ENCODE measurements at places on chromosomes 13 and 19.

- DNase-seq: no peak
Measured at GRCh38 chr19:2339644-2340310, 11.3 kb downstream of the SPPL2B start.

DNA sequence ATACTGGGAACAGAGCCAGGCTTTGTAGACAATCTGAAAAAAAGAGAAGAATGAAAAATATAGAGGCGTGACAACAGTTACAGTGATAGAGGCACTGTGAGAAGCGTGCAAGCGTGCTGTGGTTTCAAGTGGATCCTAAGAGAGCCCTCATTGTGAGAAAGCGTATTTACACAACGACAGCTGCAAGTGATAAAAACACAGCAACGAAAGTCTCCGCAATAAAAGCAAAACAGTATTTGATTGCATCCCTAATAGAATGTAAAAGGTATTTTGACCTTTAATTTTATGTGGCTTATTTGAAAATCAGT lies 642.7 kb upstream of the ARGLU1 start:
- DNase-seq: no peak

GRCh38 chr19:12767666-12768065 lies 7.7 kb downstream of the HOOK2 start:
- no peak for DNase-seq

DNA sequence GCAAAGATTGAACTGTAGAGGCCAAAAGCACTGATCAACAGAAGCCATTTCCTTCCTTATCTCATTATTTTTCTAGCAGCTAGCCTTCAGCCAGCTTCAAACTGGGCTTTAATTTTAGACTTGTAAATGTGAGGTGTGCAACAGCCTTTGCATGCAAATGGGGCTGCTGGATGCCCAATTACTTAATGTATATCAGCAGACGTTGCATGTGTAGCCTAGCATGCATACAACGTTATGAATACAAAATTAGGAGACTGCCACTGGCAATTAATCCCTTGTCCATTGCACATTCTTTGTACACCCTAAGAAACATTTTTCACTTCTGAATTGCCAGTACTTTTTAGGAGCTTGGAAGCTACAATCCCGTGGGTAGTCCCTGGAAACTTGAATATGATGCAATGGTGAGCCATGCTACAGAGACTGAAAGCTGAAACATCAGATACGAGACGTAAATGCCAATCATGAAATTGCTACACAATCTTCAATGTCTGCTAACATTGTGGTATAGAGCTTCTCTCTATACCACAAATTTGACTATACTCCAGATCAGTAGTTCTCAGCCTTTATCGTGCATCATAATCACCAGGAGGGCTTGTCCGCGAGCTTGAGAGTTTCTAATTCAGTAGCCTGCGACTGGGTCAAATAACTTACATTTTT lies 20.2 kb downstream of the EPSTI1 start:
- DNase-seq: no peak

DNA sequence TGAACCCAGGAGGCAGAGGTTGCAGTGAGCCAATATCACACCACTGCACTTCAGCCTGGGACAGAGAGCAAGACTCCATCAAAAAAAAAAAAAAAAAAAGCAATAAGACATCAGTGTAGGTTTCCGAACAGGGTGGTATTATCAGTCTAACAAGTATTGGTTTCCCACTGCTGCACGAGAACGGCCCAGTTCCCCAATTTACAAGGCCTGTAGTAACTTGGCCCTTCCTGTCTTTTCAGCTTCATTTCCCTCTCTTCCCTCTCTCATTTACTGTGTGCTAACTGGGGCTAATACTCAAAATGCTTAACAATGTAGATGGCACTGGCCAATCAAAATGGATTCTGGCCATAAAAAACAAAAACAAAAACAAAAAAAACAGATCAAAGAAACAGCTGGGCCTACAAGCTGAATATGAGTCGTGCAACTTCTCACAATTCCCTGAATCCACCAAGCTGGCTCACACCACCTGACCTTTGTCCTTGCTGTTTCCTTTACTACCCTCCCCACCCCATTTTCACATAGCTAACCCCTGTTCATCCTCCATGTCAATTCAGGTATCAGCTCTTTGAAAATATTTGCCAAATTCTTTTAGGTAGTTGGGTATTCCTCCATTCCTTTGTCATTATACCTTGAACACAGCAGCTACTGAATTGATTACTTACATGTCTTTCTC lies 2.4 kb downstream of the TEX101 start:
- no peak for DNase-seq

DNA sequence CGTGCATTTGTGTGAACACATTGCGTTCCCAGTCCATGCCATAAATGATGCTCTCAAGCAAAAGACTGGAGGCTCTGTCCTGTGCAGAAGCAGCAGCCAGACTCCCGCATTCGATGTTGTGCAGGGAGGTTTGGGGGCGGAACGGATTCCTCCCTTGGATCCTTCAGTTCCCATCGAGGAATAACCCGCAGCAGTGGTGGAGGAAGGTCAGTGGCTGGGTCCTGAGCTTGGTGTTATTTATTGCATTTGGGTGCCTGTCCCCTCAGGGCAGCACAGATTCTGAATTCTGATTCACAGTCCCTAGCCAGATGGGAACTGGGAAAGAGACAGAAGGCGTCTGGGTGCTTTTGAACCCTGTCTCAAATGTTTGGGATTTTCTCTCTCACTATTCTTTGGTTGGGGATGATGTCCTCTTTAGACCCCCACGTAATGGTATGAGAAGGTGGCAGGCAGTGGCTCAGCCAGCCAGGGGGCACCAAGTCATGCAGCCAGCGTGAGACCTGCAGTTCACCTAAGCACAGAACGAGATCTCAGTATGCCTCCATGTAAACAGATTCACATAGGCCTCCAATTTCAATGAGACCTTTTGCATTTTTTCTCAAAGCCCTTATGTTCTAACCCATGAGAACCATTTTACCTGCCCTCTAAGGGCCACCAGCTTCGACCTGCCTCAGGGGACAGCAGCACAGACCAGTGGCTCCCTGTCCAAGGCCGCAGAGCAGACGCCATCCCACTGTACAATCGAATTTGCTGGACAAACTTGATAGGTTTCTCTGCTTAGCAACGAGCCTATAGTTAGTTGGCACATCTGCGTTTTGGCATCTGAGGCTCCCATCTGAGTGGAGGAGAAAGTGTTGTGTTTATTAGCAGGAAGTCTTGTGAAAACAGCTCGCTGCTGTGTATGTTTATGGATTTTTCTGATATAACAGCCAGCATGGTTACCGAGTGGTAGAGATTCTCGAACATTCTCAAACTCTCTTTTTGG lies 17.8 kb downstream of the KCTD15 start:
- DNase-seq: no peak

DNA sequence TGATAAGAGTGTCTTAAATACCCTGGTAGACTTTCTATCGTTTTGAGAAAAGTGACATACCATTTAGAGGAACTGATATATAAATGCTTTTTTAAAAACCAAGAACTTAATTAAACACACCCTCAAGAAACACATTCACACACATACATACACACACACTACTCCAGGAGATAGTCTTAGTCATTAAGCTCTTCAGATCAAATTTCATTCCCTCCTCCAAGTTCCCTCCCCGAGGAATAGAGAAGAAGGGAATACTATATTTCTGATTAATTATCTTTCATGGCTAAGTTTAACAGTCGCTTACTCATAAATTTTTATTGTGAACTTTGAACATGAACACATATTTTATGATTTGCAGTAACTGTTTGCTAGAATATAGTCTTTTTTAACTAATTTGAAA lies 1109.5 kb downstream of the SLITRK1 start:
- no peak for DNase-seq

- no peak for DNase-seq
Measured at GRCh38 chr19:30718707-30719106, 346.5 kb downstream of the ZNF536 start.

DNA sequence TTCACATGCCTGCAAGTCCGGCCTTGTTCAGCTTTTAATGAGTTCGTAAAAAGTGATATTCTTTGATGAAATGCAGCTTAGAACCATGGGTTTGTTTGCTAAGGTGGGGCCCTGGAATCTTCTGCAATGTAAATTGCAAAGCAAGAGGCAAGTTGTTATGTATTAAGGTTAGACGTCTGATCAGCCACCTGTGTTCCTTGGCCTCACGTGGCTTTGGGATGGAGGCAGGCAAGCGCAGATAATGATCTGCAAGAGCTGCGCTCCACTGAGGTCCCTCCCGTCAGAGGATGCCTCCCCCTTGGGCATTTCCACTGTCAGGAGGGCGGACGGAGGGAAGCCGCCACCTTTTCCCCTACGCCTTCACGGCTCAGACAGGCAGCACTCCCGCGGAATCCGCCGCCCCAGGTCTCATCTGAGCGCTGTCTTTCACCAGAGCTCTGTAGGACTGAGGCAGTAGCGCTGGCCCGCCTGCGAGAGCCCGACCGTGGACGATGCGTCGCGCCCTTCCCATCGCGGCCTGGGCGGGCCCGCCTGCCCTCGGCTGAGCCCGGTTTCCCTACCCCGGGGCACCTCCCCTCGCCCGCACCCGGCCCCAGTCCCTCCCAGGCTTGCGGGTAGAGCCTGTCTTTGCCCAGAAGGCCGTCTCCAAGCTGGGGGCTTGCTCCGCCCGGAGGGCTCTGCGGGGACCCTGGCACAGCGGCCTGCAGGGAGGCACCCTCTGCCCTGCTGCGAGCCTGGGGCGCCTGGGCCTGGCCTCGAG lies 110.9 kb downstream of the CRYL1 start:
- DNase-seq: no peak

DNA sequence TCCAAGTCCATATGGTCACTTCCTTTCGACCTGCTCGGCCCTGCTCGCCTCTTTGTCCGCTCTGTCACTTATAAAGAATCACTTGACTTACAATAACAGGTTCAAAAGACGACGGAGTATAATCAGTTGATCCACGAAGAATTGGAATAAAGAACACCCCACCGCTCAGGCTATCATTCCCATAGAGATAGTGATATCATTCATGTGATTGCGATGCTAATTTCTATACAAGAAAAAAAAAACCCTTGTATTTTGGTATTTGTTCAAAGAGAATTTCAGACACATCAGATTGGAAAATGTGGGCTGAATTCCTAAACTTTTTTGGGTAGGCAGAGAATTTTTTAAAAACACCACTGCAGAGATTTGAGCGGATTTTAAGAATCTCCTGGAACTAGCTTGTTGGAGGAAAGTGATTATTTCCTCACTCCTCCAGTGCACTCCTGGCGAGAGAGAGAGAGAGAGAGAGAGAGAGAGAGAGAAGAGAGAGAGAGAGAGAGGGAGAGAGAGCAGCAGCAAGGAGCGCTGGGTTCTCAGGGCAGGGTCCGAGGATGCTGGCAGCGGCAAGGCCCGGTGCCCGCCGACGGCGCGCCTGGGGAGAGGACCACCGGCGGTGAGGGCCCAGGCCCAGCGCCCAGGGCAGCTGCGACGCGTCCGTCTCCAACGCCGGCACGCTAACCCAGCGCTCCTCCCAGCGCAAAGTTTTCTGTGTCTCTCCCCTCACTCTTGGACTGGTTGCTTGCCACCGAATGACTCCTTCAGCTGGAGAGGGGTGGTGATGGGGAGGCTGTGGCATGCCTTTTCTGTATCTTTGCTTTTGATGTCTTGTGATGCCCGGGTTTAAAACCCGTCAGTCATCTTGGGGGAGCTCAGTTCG lies 149.0 kb upstream of the ZNF536 start:
- DNase-seq: no peak

DNA sequence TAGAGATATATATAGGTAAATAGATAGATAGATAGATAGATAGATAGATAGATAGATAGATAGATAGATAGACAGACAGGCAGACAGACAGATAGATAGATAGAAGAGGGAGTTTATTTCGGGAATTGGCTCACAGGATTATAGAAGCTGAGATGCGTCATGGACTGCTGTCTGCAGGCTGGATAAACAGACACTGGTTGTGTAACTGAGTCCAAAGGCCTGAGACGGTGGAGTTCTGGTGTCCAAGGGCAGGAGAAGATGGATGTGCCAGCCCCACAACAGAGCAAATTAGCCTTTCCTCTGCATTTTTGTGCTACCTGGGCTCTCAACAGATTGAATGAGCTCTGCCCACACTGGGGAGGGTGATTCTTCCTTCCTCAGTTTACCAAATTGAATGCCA lies 2.7 kb downstream of the CYP4F3 start:
- DNase-seq: no peak

DNA sequence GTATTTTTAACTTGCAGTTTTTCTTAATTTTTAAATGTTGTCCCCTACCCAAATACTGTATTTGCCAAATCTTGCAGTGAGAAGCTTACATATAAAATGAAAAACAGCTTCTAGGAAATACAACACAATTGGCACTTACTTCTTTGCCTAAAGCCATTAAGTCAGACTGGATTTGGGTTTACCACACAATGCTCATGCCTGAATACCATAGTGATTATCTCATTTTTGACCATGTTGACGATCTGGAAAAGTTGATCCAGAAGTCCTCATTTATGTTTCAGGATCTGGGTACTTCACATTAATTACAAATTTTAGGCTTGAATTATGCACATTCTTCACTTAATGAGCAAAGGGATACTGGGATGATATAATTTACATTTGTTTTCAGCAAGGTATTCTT lies 2.4 kb downstream of the RNF6 start:
- no peak for DNase-seq

DNA sequence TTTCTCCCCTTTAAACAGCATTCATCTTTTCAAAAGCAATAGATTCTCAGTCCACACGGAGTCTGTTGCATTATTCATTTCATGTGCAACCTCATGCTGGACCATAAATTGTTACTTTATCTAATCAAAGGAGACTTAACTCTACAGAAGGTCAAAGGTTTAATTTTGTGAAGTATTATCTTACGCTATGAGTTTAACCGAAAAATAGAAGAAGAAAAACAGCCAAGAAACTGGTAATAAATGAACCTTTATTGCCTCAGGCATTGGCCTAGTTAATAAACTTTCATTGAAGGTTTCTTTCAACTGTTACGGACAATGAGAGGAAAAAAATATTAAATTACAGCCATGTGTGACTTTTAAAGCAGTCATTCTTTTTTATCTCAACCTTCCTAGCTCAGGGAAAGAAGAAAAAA lies 223.6 kb downstream of the DACH1 start:
- DNase-seq: no peak

- no peak for DNase-seq
Measured at GRCh38 chr19:13051557-13052165, 51.0 kb downstream of the LYL1 start.

DNA sequence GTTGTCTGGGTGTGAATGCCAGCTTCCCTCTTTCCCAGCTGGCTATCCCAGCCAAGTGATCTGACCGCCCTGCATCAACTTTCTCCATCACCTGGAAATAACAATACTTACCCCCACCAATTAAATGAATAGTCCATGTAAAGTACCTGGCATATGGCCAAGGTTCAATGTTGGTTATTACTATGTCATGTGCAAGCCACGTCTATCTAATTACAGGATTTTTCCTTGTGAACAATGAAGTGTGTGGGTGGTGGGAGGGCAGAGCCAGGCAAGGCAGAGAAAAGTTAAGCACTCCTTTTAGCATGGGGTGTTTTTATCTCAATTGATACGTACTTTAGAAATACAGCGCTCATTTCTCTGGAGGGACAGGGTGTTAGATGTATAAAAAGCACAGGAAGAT lies 121.1 kb downstream of the NHLRC3 start:
- DNase-seq: no peak

Data from LoVo (cell line).